ENCODE measurements at places on chromosomes 12 and 14.

DNA sequence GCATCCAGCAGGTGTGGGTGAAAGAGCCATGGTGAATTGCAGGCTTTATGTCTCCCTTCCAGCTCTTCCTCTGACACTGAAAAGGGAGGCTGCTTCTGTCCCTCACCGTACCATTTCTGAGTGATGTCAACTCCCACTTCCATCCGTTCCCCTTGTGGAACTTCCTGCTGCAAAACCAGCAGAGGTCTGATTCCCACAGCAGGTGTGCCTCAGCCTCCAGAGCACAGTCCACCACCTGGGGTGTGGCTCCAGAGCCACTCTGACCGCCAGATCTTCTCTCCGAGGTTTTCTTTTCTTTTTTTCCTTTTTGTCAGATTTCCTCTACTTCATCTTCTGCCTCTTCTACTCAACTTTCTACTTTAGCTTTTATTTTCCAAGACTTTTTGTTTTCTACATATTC, 62.7 kb downstream of the CDC42BPB start:
- DNase-seq = no peak

GRCh38 chr12:88067301-88067700, 38.1 kb upstream of the C12orf50 start:
- DNase-seq = no peak

GRCh38 chr12:127101076-127101475, 1165.9 kb upstream of the TMEM132C start:
- no peak for DNase-seq

GRCh38 chr12:124527861-124528561, 39.4 kb downstream of the NCOR2 start:
- DNase-seq = no peak

- DNase-seq = no peak
Observed at GRCh38 chr14:44576356-44576755, 69.3 kb upstream of the FSCB start.

DNA sequence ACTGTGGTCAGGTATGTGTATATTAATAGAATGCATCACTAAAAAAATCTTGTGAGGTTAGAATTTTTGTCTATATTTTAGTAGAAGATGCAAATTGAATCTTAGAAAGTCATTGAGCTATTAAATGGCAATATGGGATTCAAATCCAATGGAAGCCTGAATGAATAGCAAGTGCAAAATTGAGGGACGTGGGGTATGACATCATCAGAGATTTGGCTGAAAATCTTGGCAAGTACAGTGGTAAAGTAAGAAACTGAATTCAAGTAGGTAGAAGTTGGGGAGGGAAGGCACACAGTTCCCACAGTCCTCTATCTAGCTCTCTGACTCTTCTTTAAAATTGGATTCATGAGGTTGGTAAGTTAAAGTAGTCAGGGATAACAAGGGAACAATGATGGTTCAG, 97.4 kb upstream of the SSTR1 start:
- DNase-seq = no peak

- no peak for DNase-seq
Observed at GRCh38 chr14:76780058-76780345, 18.7 kb downstream of the VASH1 start.

DNA sequence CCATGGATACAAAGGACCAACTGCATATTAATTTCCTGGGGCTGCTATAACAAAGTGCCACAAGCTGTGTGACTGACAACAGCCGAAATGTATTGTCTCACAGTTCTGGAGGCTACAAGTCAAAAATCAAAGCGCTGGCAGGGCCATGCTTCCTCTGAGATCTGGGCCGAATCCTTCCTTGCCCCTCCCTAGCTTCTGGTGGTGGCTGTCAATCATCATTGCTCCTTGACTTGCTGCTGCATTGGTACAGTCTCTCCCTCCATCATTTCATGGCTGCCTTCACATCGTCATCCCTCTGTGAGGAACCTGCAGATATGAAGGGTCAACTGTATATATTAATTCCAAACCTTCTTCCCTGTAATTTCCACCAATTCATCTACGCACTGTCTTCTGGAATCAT, 118.3 kb downstream of the EXOC5 start:
- DNase-seq = no peak

DNA sequence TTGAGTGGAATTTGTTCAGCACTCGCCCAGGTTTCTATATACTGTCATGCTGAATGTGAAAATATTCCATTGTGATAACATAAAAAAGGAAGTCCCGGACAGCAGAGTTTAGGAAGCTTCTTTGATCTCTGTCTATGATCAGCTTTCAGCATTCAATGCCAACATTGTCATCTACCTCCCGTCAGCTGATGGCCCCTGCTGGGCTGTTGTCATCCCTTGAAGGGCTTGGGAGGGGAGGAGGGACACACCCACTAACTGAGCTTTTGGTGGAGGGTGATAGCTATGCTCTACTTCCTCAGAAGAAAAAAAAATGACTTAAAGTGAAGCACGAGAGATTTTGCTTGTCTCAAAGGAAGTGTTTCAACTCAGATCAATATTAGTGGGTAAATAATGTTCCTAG, 4.7 kb upstream of the KRT77 start:
- DNase-seq = no peak

GRCh38 chr12:40921563-40922163, 229.4 kb downstream of the CNTN1 start:
- DNase-seq = no peak

GRCh38 chr14:65487783-65488494, 75.4 kb downstream of the FUT8 start:
- no peak for DNase-seq

DNA sequence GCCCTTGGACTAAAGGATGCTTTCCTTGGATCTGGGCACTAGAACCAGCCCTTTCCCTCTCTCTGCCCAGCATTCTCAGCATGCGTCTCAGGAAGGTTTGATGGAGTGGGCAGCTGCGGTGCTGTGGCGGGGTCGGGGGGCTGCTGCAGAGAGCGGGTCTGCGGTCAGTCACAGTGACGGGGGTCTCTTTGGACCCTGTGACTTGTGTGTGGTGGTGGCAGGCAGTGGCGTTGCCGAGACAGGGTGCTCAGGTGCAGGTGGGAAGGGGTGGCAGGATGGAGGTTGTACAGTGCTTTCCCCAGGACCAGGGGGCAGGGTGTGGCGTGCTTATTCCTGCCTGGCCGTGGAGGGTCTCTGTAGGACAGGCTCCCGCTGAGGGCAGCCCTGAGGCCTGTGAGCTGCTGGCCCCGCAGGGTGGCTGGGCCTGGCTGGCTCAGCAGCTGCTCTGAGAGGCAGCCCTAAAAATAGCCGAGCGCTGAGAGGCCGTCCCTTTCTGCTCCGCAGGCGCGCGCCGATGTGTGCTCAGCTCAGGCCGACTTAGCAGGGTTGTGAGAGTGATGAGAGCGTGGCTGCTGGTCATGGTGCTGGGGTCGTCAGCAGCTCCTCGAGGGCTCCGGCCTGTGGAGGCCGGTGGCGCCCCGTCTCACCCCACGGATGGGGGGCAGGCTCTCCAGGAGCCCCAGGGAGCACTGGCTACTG, 9.7 kb downstream of the PACS2 start:
- DNase-seq = no peak

- no peak for DNase-seq
Observed at GRCh38 chr12:64997858-64998257, 123.2 kb downstream of the WIF1 start.

GRCh38 chr12:6792522-6793201, 3.3 kb downstream of the CD4 start:
- no peak for DNase-seq

- DNase-seq = no peak
Observed at GRCh38 chr12:23862701-23863100, 86.8 kb downstream of the SOX5 start.

DNA sequence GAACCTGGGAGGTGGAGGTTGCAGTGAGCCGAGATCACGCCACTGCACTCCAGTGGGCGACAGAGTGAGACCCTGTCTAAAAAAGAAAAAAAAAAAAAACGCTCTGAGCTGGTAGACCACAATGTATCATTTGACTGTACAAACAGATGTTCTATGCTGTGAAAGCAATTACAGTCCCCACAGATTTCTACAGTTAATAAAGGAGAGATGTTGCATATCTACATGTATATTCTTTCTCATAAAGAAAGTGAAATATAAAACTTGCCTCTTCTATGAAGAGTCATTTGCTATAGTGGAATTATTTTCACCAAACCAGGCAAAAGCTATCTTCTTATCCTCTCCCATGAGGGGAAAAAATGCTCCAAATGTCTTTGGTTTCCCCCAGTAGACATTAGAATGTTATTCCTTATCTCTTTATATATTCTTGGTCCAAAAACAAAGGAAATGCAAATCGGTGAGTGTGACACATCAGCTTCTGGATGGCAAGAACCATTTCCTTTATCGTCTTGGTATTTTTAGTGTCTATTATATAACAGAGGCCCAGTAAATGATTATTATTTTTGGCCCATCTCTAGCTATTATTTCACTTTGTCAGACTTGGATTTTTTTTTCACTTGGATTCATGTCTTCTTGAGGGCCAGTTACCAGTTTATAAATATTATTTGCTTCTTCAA, 230.4 kb downstream of the SSPN start:
- no peak for DNase-seq

GRCh38 chr14:75040507-75040906, 10.8 kb downstream of the MLH3 start:
- DNase-seq = no peak

DNA sequence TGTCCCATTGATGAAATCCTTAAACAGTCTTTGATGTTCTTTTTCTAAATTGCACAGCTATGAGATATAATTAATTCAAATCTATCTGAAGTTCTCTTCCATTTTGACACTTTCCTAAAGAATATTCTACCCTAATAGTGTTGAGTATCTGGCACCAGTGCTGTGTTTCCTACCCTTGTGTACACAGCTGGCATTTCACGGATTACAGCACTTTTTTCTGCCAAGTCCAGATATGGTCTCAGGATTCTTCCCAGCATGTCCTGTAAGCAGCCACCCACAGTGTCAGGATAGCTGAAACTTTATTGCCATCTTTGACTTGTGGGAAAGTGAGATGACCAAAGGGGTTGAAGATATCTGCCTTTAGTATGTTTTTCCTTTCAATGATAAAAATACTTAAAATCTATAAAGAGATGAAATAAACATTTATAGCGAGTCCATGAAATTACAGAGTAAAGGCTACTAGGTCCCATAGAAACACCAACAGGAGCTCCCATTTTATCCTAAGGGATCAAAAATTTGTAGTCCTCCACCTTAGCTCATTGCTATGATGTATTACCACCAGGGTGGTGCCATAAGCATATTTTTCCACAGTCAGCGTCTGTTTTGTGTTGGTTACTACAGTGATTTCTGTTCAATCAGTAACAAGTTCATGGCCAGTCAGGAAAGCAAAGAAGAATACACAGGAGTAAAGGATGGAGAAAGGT, 96.7 kb downstream of the TRHDE start:
- DNase-seq = no peak

DNA sequence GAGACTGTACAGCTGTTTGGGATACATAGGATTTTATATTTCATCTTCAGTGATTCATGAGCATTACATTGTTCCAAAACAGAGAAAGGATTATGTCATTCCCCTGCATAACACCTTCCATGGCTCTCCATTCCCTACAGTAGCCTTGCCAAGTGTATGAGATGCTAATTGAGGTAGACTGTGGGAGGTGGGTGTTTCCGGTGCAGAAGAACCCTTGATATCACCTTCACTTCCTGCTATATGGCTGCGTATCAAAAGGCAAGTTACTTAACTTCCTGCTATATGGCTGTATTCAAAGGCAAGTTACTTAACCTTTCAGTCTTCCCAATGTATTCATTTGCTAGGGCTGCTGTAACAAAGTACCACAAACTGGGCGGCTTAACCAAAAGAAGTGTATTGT, 11.2 kb downstream of the FAR2 start:
- no peak for DNase-seq

DNA sequence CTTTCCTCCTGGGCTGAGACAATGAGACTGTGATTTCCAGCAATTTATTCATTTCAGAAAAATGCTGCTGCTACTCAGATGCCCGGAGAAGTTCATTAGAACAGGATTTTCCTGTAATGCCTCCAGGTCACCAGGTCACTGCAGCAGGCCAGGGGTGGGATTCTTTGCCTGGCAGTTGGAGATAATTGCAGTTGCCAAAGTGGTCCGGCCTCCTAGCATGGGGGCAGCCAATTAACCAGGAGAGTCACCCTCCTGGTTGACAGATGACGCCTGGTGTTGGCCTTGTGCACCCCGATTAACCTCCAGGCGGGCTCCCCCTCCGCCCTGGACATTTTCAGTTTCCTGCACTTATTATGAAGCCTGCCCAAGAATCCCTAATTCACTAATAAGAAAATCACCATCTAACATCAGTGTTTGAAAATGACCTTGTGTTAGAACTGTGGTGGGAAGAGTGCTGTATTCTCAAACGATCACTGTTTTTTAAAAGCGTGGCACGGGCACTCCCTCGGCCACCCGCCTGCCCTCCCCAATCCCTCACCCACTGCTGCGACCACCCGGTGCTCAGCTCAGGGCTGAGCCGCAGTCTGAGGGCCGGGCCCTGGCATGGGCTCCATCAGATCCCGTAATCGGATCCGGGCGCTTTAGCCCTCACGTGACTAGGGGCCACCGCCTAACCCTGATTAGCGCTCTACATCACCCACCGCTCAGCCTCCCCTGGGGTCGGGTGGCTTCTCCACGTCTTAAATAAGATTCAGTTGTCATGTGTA, 12.9 kb downstream of the RIMBP2 start:
- no peak for DNase-seq

DNA sequence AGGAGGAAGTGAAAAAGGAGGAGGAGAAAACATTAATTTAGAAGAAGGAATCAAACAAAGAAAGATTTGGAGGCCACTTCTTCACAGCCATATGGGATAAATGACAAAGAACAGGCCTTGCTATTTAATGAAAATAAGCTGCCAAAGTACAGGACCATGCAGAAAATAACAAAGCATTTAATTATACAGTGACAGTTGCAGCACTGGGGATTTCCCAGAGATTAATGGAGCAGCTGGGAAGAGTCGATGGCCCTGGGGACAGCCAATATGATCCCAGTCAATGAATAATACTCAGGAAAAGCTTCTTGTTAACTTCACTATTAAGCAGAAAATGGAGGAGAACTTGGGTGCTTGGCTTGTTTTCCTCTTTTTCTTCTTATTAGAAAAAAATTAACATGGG, 34.6 kb downstream of the RERG start:
- DNase-seq = no peak

DNA sequence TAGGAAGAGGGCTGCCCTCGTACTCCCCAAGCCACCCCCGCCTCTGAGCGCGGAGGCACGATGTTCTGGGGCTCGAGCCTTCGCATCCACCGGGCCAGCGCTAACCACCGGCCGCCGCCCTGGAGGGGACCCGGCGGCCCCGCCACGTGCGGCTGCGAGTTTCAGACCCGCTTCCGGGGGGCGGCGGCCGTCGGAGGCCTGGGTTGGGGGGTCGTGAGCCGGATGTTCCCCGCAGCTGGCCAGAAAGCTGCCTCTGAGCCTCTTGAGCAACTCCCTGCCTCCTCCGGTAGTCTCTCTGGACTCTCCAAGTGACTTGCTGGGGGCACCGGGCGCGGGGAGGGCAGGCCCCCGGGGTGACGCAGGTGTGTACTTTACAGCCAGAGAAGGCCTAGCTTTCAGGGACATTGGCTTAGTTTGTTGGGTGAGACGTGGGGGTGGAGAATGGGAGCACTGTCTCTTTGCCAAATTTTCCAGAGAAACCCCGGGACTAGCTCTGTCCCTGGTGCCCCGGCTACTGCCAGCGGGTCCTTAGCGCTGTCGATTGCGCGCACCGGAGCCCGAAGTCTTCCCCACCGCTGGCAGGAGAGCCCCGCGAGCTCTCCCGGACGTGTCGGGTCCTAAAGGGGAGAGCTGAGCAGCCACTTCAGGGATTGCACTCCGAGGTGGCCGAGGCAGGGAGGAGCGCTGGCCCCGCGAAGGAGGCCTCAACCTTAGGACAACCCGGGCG, 15.6 kb downstream of the OTX2 start:
- no peak for DNase-seq

GRCh38 chr12:82522285-82522684, 164.0 kb downstream of the METTL25 start:
- no peak for DNase-seq

- DNase-seq = no peak
Observed at GRCh38 chr14:96953087-96953874, 156.1 kb downstream of the VRK1 start.
